ENCODE measurements at places on chromosomes 7 and 10. TPM values are rescaled to one million over a fixed set of nuclear protein-coding genes. Genes with fewer than 3 reads are reported as not detected.

OPN1SW gene
- 2.1 TPM for total RNA-seq

MALRD1 gene
- not detected for total RNA-seq

GRCh38 chr7:101862280-101863220 lies 45.1 kb downstream of the CUX1 start:
- peak; percentile 49 for DNase-seq

GRCh38 chr7:83475420-83475819 lies 173.5 kb downstream of the SEMA3E start:
- no peak for DNase-seq

Measured in LHCN-M2 (cell line).